Breast epithelium (tissue), 4 donors: ENCODE measurements at places on chromosomes 16 and 17. TPM values are rescaled to one million over a fixed set of nuclear protein-coding genes. Genes with fewer than 3 reads are reported as not detected.

- no peak for DNase-seq
These were observed 7.5 kb downstream of the ZNHIT3 start for GRCh38 chr17:36493956-36494355.

GRCh38 chr16:85611194-85611443 is 2.0 kb upstream of the GSE1 start:
- DNase-seq = no peak

DNA sequence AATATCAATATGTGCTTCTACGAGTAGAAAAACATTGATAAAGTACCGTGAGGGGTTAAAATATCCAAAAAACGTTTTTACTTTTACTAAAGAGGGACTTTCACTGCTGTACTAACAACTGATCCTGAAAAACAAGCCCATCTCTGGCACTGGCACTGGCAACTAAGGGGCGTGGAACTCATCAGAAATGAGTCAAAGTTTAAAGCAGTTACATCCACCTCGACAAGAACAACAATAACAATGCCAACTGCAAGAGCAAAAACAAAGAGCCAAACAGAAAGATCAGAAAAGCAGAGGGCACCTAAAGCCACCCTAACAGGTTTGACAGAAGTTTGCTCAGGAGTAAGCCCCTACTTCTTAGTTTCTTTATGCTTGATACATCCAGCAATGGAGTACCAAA is 13.1 kb downstream of the MBTPS1 start:
- no peak for DNase-seq

- no peak for DNase-seq
These were observed 5.7 kb downstream of the CBX1 start for GRCh38 chr17:48095611-48096010.

- DNase-seq = no peak
These were observed 45.1 kb upstream of the MLYCD start for GRCh38 chr16:83853834-83854233.

DNA sequence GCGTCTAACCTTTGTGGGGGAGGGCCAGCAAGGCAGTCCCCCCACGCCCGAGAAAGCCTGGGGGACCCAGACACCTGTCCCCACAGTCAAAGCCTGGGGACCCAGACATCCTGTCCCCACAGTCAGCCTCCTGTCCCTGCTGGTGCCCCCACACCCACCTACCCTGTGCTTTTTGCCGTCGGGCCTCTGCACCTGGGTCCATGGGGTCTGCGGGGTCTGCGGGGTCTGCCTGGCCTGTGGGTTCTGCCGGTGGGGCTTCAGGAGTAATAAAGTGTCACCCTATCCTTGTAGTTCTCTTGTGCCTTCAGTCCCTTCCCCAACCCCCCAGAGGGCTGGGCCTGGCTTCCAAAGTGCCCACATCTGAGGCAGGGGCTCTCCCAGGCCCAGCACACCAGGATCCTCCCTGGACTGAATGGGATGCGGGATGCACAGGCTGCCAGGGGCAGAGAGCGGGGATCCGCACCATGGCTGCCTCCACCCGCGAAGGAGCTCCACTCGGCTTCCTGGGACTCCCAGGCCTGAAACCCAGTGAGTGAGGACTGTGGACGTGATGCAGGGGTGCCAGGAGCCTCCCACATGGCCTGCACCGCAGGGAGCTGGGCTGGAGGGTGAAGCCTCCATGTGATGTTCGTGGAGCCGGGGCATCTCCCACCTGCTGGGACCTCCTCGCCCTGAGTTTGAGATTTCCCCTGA is 16.3 kb upstream of the DPEP1 start:
- no peak for DNase-seq

- DNase-seq = peak; percentile 71
These were observed 5.1 kb upstream of the CX3CL1 start for GRCh38 chr16:57367116-57367752.

DNA sequence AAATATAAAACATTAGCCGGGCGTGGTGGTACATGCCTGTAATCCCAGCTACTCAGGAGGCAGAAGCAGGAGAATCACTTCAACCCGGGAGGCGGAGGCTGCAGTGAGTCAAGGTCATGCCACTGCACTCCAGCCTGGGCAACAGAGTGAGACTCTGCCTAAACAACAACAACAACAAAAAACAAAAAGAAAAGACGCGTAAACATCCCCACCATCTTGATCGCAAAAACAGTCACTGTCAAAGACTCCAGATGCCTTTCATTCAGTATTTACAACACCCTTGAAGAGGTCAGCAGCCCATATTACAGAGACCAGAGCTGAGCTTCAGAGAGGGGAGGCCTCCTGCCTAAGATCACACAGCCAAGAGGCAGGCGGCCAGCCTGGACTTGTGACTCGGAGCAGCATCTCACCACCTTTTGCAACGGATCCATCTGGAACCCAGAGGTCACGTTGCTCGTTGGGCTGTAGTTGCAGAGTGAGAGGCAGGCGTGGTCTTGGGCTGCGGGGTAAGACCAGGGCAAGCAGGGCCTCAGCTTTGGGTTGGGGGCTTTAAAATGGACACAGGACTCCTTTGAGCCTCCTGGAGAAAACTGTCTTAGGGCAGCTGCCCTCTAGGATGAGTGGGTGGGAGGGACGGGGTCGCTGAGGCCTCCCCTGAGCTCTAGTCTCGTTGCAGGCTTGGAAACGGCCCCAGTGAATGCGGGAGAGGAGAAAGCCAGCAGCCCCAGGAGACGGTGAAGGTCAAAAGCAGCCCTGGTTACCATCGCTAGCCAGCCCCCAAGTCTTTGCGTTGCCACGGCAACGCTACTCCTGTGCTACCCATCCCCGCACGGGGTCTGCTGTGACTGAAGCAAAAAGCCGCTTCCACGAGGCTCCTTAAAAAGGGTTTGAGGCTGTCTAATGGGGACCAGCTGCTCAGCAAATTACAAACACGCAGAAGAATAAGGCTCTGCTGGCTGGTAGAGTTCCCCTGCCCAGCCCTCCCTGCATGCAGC is 26.1 kb downstream of the LGALS3BP start:
- DNase-seq = no peak

The CACNG5 gene
- not detected for total RNA-seq

The CES5A gene
- total RNA-seq = not detected

The ACSM2A gene
- not detected for total RNA-seq
